CD4-positive, alpha-beta T cell treated with Interleukin-21 for 1 hour (primary cell): ENCODE measurements at places on chromosomes 16 and 17.

DNA sequence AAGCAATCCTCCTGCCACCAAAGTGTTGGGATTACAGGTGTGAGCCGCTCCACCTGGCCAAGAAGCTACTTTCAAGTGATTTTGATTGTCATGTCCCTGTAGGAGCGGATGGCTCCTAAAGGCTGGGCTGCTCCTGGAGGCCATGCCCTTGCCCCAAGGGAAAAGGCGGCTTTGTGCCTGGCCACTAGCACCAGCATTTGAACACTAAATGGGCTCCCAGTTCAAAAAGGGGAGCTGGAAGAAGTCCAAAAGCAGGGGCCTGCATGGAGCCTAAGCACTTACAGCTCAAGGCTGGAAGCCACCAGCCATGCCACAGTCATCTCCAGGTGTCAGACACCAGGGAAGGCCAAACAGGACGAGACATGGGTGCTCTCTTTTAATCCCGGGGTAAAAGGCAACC is 26.8 kb downstream of the SPHK1 start:
- no peak for DNase-seq

DNA sequence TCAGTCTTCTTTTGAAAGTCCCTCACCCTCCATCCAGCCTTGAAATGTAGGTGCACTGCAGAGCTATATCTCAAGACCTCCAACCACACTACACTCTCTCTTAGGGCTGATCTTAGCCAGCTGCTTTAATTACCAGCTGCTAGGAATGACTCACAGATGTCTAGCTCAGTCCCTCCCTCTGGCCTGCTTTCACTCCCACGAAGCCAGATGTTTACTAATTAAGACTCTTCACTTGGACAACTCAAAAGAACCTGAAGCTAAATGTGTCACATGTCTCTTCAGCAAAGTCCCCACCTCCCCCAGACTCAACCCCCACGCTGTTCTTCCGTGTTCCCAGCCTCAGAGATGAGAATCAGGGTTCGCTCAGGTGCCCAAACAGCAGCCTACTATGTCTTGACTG is 2.6 kb downstream of the GTF3C1 start:
- no peak for DNase-seq

DNA sequence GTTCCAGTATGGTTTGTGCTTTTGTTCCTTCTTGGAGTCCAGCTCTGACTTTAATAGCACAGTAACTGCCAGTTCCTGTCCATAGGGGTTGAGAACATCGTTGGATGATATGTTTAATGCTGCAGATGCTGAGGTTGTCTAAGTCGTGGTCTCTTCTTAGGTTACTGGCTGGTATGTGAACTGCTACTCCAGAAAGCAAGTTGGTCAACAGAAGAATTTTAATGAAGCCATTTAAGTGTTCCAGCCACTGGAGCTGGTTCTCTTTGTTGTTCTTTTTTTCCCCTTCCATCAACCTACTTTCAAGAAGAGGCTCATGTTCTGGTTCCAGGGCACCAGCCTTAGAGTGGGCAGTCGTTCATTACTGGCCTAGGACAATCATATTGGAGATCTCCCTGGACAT is 140.3 kb upstream of the TBX2 start:
- no peak for DNase-seq

GRCh38 chr17:2317796-2318195 is 14.0 kb downstream of the SRR start:
- DNase-seq = no peak

DNA sequence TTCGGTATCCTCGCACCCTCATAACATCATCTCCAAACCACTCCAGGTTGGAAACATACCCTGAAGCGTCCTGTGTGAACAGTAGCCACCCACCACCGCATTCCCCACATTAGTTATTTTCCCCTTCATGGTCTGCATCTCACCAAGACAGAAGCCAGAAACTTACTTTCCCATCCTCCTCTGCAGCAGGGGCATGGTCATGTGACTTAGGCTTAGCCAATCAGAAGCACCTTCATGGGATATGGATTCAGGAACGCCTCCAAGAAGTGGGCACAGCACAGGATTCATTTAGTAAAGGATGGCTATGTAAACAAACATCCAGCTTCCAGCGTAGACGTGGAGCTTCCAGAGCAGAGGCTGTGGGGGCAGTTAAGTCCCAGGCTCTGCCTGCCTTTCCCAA is 130.3 kb downstream of the AXIN2 start:
- no peak for DNase-seq

DNA sequence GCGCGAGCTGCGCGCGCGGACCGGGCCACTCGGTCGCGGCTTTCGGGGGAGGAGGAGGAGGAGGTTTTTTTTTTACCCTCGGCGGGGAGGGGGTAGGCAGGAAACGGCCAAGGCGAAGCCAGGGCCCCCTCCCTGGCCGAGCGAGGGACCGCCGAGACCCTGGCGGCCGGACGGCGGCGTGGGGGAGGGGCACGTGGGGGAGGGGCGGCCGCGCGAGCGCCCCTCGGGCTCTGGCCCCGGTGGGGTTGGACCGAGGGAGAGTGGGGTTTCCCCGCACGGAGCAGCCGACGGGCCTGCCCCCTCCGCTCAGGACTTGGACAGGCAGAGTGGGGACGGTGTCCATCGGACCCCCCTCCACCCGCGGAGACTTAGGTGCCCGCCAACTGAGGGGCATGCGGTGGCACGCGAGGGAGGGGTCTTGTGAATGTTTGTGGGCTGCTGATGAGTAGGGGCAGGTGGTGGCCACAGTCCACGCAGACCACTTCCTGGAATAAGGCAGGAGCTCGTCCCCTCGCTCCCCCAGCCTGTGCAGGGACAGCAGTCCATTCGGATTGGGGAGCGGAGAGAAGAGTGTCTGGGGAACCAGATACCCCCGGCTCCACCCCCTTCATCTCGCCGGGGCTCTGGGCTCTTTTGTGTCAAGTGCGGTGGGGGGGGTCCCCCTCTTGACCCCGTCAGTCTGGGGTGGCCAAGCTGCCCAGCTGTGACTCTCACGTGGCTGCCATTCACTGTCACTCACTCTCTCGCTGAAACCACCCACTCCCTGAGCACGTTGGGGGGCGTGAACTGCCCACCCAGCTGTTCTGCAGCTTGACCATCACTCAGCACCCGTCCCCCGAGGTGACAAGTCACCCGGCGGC is 3.0 kb upstream of the CHD3 start:
- DNase-seq = peak; percentile 63

GRCh38 chr16:24440306-24440705 is 99.1 kb upstream of the RBBP6 start:
- DNase-seq = no peak

GRCh38 chr17:17877529-17878358 is 41.0 kb upstream of the SREBF1 start:
- DNase-seq = no peak

DNA sequence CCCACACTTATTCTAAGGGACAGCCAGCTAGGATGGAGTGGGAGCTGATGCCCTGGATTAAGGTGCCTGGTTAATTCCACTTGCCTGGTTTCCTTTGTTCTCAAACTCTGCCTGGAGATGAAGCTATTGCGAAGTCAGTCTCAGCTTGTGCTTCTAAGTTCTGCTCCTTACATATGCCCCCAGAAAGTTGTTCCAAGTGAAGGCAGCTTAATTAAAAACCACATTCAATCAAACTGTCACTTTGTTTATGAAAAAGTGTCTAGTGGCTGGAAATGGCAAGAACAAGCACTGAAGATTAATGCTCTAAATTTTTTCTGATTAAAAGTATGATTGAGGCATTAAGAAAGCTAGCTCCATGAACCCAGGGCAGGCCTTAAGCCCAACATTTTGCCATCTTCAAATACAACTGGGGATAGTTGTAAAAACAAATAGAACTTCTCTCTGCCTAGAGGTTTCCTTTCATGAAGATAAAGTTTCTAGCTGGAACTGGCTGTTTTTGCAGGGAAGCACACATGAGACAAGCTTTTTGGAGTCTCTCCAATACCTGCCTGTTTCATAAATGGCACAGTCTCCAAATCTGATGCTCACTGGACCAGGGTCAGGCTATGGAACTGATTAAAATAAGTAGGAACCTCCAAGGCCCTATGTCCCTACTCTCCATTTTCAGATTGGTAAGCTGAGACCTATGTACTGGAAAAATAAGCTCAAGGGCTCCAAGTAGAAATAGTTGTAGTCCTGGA is 100.9 kb downstream of the GRIN2A start:
- no peak for DNase-seq

GRCh38 chr17:44320066-44320465 is 4.6 kb downstream of the SLC25A39 start:
- DNase-seq = no peak

GRCh38 chr17:49364119-49364518 is 2.1 kb upstream of the ZNF652 start:
- DNase-seq = no peak

DNA sequence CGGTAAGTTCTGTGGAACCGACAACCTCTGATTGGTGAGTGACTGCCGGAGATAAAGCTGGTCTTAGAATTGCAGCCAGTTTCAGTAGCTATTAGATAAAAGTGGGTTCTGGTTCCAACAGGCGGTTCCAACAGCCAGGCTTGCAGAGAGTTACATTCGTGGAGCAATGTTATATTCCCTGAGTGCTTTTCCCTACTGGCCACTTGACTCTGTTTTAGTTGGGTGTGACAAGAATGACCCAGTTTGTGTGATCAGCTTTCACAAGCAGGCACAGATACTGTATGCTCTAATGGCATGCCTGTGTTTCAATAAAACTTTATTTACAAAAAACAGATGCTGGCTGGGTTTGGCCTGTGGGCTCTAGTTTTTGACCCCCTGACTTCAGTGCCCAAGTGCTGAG is 196.6 kb downstream of the SNX29 start:
- no peak for DNase-seq

DNA sequence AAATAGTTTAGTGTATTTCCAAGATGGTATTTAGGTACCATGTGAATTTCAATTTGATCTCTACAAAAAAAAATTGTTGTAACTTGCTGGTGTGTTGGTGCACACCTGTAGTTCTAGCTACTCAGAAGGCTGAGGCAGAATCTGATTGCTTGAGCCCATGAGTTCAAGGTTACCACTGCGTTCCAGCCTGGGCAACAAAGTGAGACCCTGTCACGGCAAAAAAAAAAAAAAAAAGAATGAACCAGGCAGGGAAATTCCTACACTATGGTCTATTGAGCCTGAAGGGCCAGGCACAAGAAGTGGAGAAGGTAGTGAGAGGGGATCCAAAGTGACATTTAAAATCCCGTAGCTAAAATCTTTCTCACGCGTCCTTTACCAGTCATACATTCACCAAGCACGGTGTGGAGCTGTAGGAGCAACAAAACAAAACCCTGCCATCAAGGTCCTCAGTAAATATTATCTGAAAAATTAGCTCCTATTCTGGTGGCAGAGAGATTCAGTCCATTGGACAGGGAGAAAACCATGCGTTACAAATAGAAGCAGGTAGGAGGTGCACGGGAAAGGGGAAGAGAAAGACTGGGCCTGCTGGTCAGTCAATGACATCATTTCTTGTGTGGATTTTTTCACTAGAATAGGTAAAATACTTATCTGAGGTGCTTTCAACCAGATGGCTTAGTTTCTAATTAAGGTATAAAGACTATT is 27.3 kb downstream of the TXNDC11 start:
- DNase-seq = no peak

DNA sequence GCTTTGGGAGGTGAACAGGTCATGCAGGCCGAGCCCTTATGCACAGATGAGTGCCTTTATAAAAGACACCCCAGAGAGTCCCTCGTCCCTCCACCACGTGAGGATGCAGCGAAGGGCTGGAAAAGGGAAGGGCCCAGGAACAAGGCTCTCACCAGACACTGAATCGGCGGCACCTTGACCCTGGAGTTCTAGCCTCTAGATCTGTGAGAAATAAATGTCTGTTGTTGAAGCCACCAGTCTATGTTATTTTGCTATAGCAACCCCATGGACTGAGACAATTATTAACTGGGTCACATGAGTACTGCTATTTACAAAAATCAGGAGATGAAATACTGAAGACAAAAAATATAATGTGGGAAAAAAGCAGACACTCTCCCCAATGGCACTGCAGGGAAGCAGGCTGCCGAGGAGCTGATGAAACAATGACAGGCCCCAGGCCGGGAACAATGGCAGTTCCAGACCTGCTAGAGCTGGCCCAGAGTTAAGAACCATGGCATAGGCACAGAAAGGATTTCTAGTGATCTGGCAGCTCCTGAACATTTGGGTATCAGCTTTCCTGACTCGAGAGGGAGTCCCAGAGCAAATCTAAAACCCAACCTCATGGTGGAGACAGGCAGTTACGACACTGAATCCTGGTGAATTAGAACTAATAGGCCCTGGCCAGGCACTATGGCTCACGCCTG is 17.8 kb upstream of the GGA2 start:
- DNase-seq = no peak

- no peak for DNase-seq
Measured at GRCh38 chr16:78290395-78290794, 190.9 kb downstream of the WWOX start.

GRCh38 chr17:67442787-67443624 is 65.9 kb downstream of the PITPNC1 start:
- no peak for DNase-seq

DNA sequence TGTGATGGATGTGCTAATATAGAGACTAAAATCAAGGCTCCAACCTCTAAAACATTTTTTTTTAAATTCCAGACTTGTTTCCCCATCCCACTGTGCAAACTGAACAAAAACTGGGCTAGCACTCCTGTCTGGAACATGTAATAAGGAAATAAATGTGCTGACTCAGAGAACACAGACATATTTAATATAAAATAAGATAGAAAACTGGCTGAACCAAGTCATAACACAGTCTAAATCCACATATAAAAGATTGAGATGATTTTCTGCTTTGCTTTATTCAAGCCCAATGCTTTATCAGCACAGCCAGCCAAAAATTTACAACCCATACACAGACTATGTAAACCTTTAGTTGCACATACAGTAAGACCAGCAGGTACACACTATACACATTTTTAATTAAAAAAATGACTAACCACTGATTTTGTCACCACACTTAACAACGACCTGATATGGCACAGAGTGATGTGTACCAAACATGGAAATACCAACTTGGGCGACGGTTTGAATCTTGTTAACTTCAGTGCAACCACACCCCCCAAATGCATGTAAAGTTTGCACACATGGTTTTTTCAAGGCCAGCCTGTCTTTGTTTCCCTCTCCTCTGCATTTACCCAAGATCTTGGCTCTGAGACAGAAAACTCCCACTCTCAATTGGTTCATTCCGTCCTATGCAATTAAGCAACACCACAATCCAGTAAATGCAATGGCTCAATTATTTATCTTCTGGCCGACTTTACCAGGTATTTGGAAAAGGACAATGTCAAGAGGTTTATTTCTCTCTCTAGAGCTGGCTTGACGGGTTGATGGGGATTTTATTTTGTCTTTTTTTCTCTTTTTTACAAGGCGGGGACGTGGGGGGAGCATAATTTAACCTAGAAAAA is 1.2 kb downstream of the STAT3 start:
- DNase-seq = peak; percentile 55

- DNase-seq = no peak
Measured at GRCh38 chr17:63983320-63983719, 10.6 kb upstream of the SCN4A start.

GRCh38 chr17:73247726-73248125 is 14.0 kb downstream of the CPSF4L start:
- no peak for DNase-seq

- peak; percentile 97 for DNase-seq
Measured at GRCh38 chr17:73231841-73232586, 29.7 kb downstream of the CPSF4L start.

GRCh38 chr16:69763599-69763942 is 1.4 kb downstream of the WWP2 start:
- DNase-seq = no peak

- DNase-seq = no peak
Measured at GRCh38 chr16:62022688-62023087, 13.6 kb downstream of the CDH8 start.

GRCh38 chr16:54437921-54438320 is 151.3 kb upstream of the IRX3 start:
- DNase-seq = no peak

- DNase-seq = no peak
Measured at GRCh38 chr16:84531671-84532111, 27.2 kb upstream of the MEAK7 start.

- no peak for DNase-seq
Measured at GRCh38 chr17:12815642-12816141, 26.4 kb downstream of the ARHGAP44 start.
